NCI-H1092 (cell line): ENCODE measurements at places on chromosomes 5 and 9.

DNA sequence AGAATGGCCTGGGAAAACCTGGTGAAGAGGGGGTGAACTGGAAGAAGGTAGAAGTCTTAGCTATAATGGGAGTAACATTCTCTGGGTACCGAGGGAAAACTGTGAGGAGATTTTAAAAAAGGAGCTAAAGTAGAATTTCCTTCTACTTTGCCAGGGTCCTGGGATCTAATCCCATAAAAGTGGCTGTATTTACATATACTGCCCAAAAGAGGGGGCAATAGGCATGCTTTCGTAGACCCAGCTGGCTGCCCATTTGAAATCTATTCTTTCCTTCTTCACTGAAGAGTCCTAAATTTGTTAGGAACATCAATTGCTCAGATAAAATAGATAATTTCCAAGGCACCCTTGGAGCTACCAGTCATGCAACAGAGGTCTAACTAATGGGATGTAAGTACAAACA is 159.2 kb downstream of the CDC42SE2 start:
- no peak for DNase-seq

- DNase-seq = no peak
Observed at GRCh38 chr5:159700016-159700415, 216.3 kb upstream of the ADRA1B start.

DNA sequence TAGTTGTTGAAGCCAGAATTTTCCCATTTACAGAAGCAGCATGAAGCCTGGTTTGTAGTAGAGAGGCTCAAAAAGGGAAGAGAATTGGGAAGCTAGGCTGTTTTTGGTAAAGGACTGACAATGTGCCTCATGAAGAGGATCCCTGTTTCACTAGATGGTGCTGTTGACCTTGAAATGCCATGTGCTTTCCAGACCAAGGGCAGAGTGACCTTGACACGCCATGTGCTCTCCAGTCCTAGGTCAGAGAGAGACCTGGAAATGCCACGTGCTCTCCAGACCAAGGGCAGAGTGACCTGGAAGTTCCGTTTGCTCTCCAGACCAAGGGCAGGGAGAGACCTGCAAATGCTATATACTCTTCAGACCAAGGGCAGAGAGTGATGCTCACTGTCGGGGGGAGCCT is 32.0 kb downstream of the UNC13B start:
- DNase-seq = no peak

DNA sequence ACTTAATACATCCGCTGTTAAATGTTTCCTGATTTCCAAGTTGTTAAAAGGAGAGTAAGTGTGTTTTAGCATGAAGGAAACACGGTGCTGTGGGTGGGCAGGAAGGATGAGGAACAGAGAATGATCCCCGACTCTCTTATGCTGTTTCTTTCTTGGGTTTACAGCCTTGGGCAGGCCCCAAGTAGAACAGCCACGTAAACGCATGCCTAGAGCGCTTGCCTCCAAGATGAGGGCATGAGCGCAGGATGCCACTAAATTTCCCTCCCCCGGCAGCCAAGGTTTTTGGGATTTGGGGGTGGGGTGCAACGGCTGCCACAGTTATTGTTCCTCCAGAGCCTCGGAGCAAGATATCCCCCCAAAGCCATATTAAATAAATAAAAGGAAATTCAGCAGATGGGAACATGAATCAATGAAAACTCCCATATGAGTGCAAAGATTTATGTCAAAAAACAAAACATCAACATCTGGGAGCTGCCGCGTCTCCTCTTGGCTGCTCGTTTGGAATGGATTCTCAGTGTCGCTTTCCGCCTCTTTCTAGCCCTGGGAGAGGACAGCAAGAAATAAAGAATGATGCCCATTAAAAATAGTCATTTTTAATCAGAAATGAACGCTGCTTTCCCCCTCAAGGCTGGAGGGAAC is 10.0 kb upstream of the DELE1 start:
- no peak for DNase-seq

DNA sequence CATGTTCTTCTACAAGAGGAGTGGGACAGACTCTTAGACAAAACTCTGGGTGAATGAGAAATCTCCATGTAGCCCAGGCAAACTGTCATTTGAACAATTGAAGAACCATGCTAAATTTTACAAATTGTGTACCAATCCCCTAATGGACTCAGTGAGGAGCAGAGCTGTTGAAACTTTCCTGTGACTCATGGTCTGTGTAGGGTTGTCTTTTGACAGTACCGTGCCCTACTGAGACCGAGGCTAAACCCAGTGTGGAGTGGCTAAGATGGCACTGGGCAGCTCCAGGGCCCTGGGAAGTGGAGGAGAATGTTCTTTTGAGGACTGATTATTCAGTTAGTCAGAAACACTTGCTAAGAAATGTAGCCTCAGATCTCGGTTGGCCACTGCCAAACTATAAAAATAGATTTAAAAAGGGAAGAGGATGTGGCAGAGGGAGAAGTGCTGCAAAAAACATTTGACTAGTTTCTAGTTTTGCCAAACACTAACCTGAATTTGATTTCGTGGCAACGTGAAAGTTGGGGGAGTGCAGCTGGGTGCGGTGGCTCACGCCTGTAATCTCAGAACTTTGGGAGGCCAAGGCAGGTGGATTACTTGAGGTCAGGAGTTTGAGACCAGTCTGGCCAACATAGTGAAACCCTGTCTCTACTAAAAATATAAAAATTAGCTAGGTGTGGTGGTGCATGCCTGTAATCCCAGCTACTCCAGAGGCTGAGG is 24.7 kb downstream of the POU4F3 start:
- DNase-seq = no peak

DNA sequence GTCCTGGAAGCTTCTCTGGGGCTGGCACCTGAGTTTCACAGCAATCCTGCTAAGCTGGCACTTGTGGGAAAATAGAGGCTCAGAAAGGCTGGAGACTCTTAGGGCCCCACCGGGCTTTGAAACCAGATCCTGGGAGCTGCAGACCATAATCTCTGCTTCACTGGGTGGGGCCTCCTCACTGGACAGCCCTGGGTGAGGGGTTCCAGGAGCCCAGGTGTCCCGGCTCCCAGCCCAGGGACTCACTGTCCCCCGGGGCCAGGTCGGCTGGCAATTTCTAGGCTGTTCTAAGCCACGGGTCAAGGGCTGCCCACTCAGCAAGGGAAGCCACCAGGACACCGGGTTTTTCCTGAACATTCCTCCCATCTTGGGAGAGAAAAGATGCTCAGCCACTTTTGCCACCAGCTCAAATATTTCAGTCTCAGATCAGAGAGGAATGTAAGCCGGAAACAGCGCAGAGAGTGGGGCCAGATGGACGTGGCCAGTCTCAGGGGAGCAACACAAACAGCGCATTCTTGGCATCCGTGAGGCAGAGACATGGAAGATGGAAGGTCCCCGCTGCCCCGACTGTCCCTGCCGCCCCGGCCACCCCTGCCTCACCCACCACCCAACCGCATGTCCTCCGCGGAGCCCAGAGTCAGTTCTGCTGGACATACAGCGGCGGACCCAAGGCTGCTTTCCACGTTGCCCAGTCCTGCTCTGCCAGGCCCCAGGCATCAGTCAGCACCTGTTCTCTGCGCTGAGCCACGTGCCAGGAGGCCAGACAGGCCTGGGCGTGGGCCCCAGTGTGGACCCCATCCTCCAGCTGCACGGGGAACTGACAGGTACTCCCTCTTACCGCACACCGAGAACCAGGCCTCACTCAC is 72.6 kb downstream of the VAV2 start:
- no peak for DNase-seq

GRCh38 chr9:69719983-69720382 is 39.8 kb downstream of the PTAR1 start:
- no peak for DNase-seq

GRCh38 chr9:88947581-88948573 is 43.4 kb upstream of the S1PR3 start:
- DNase-seq = no peak

DNA sequence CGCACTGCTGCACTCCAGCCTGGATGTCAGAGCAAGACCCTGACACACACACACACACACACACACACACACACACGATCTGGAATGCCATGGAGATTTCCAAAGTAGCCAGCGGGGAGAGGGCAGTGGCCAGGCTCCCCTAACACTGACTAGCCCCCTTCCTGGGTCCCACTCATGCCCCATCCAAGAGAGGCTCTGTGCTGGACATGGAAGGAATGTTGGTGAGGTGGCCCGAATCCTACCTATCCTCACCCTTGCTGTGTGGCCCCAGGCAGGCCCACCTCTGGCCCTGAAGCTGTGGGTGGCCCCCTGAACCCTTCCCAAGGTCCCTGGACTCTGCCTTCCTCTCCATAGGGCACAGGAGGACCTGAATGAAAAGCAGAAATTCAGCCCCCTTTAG is 7.3 kb downstream of the BRD3 start:
- DNase-seq = no peak

DNA sequence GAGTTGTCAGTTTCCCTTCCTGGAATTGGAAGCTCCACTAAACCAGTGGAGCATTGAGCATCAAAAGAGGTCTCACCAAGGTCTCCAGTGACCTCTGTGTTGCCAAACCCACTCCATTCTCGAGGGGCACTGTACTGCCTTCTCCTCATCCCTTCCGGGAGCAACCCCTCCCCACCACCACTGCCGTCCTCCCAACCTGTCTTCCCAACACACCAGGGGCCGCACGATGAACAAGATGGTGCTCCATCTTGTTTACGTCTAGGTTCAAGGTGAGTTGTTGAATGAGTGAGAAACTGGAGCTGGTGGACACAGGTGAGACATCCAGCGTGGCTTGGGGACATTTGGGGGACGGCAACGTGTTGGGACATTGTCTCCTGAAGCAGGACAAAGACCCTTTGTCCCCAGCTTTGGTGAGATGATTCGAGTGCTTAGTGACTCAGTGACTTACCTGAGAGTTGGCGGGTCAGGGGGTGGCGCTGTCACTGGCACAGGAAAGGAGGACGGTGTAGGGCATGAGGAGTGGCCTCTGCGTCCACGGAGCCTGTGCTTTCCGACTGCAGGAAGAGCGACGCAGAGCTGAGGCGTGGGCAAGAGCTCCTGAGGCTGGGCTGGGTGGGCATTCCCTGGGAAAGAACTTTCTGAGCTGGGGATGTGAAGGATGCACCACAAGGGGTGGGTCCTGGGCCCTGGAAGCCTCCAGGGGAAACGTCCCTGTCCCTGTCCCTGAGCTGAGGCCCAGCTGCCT is 44.8 kb upstream of the RNU6ATAC start:
- DNase-seq = no peak

GRCh38 chr9:119298076-119298853 is 71.0 kb downstream of the BRINP1 start:
- no peak for DNase-seq

GRCh38 chr5:83517072-83517687 is 45.6 kb downstream of the VCAN start:
- no peak for DNase-seq

- DNase-seq = no peak
Observed at GRCh38 chr9:99579964-99580363, 241.7 kb upstream of the NR4A3 start.

- DNase-seq = no peak
Observed at GRCh38 chr5:51517838-51518237, 134.6 kb downstream of the ISL1 start.

DNA sequence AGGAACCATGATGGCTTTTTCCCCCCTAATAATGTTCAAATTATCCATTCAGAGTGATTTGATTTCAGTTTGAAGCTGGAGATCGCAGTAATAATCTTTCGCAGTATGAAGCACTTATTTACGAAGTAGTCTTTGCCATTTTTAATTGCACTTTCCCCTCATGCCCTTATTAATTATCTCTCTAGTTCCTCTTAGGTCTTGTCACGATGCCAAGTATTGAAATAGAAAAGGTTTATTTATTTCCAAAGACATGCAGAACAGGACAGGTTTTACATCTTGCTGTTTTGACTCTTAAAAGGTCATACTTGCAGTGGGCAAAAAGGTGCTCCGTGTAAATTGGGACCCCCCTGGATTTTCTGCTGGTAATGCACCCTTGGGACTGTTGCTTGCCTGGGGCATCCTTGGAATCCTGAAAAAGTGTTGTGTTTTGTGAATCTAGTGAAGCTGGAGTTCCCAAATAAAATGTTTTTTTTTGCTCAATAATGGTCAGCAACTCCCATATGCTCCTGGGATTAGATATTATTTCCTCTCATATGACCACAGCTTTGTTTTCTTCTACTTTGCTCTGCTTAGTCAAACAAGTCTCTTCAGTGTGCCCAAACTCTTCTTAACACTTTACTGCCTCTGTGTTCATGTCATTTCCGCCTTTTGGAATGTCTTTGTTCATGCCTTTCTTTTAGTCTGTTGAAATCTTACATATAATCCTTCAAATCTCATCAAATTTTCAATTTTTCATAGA is 278.3 kb downstream of the TMEM38B start:
- DNase-seq = no peak

DNA sequence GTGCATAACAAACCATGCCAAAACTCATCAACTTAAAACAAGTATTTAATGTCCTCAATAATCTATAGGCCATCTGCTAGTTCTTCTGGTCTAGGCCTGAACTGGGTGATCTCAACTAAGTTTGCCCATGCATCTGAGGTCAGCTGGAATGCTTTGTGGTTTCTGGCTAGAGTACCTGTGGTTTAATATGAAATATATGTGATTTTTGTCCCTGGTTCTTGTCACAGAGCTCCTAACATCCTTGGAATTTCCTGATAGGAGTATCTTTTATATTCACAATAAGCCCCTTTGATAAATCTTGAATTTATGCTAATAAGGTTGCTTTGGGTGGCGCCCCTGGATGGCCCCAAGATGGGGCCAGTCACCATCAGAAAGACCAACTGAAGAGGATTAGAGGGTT is 535.9 kb downstream of the DNAH5 start:
- no peak for DNase-seq

GRCh38 chr5:156230887-156231286 is 96.1 kb upstream of the SGCD start:
- DNase-seq = no peak

DNA sequence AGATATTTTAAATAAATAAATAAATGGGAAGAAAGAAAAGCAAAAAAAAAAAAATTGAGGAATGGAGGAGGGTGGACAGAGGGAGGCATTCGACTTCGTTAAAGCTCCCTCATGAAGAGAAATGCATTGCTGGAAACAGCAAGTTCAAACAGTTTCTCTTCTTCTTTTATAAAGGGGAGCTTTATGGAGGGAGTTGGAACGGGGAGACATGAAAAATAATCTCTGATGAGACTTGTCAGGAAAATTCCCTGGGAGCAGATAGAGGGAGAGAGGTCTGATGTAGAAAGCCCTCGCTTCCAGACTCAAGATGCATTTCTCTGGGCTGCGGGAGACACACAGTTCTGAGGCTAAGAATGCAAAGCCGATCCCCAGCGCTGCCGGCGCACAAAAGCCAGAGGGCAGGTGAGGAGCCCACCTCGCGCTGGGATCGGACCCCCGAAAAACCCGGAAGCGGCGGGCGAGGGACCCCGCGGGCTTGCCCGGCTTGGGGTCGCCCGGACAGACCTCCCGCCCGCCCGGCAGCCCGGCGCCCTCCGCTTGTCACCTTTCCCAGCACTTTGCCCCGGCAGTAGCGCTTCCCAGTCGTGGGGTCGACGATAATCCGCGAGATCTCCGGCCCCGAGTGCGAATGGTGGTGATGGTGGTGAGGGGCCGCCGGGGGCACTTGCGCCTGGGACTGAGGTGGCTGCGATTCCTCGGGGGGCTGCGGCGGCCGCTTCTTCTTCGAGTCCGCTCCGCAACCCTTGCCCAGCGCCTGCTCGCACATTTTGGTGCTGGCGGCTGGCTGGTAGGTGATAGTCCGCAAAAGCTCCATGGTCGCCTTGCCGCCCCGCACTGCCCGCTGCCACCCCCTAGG is 512 bp downstream of the PLK2 start:
- no peak for DNase-seq
